LHCN-M2 (cell line): ENCODE measurements at places on chromosomes 13 and 19.

DNA sequence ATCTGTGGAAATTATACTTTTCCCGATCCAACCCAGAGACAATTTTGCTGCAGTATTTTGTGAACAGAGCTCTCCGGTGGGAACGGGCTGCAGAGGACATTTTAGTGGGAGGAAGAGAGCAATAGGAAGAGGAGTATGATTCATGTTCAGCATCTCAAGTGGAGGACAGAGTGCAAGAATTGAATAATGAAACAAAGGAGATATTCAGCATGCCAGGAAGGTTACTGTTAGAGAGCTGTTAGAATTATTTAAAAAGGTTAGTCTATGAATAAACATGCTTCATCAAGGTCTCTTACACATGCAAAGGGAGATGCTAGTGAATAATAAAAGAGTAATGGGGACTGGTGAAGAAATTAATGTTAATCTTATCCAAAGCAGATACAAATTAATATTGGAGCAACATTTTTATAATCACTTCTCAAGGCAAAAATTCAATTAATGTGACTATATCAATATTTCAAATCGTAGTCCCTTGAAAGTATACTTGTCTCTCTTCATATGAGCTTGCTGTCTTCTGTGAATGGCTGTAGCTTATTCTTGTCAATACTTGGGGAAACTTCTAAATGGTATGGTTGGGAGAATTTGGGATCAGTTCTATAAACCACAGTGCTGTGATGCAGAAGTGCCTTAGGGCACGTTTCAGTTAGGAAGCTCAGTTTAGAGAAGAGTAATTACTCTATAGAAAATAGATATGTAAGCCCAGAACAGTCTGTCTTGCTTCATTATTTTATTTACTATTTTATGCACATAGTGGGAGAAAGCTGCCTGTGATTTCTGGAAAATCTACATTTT, 1165.8 kb downstream of the OLFM4 start:
- no peak for DNase-seq

GRCh38 chr19:54947381-54947780, at the start of gene NLRP7:
TSS of gene NLRP7 (minus strand) at chr19:54947530.
- no peak for DNase-seq

DNA sequence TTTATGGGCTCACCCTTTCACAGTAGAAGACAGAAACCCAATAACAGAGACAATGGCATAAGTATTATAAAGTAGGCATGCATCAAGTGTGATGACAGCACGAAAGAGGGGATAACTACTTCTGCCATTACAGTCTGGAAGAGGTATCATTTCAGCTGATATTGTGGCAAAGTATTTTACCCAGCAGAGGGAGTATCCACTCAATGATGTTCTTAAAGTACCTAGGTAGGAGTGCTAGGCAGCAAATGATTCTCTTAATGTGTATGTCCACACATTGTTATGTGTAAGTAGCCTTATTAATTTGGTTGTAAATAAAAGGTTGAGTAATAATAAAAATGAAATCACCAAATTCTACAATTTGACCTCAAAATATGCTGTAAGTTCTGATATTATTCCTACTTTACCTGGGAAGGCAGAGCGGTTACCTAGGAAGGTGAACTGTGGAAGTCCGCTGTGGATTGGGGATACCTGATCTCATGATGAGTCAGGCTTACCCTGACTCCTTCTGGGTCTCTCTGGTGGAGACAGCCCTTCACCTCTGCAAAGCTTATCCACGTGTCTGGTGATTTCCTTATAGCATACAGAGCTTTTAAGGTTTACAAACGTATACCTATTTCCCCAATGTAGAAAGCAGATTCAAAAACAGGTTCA, 4.1 kb upstream of the UBAC2 start:
- no peak for DNase-seq

DNA sequence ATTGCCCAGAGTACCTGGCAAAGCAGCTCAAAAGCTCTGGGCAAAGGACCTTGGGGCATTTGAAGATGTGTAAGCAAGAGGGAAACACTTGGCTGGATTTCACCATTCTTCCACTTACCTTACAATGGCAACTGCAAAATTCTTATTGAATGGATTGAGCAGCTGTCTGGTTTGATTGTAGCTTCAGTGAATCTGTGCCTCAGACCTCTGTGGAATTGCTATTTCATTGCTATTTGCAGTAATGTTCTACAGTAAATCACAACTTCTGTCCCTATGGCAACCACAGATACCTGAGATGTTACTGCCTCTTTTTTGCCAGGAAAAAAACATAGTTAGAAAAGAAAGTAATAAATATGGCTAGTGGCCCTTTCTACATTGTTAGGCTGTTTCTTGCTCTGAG, 519.5 kb downstream of the SUCLA2 start:
- peak; percentile 66 for DNase-seq

GRCh38 chr19:48681127-48681470, 8.3 kb upstream of the NTN5 start:
- DNase-seq, result peak; percentile 99

DNA sequence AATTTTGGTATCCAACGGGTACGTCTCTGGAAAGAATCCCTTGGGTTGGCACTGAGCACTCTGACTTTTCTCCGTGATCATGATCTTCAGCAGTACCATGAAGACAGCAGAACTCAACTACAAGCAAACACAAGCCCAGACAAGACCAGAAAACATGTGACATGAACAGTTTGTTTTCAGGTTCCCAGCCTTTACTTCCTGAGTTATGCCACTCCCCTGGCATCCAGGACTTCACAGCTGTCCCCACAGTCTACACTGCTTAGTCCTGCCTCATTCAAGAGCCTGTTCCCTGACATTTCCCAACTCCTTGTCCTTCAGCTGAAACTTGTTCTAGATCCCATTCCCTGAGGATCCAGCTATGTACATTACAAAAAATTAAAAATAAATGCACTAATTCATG, 4.9 kb upstream of the N4BP2L1 start:
- peak; percentile 49 for DNase-seq

DNA sequence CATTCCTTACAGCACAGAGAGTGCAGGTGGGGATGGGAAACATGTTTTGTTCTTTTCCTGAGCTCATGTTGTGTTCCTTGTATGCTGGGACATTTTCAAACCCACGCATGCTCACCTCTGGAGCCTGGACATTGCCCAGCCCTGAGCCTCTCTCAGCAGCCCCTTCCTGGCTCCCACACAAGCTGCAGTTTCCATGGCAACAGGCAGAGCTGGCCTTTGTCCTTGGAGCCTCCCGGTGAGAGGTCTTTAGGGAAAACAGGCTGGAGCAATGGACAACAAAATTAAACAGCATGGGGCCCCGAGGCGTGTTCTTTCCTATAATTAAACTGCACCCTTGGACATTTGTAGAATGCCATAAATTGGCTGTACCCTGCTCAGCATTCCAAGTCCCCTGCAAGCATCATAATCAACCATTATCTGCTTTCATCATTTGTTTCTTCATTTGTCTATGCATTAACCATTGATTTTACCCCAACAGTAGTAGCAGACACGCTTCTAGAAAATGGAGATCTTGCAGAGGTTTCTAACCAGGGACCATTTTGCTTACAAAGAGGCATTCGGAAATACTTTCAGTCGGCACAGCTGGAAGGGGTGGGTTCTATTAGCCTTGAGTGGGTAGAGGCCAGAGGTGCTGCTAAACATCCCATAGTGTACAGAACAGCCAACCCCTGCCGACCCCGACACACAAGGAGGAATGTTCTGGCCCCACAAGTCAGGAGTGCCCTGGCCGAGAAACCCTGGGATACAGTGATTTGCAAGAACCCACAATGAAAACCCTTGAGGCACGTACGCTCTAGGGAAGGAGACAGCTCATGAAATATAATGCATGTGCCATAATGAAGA, 133.4 kb upstream of the PEG3 start:
- no peak for DNase-seq

GRCh38 chr13:49450105-49450819, 6.2 kb downstream of the SETDB2 start:
- DNase-seq, result no peak

DNA sequence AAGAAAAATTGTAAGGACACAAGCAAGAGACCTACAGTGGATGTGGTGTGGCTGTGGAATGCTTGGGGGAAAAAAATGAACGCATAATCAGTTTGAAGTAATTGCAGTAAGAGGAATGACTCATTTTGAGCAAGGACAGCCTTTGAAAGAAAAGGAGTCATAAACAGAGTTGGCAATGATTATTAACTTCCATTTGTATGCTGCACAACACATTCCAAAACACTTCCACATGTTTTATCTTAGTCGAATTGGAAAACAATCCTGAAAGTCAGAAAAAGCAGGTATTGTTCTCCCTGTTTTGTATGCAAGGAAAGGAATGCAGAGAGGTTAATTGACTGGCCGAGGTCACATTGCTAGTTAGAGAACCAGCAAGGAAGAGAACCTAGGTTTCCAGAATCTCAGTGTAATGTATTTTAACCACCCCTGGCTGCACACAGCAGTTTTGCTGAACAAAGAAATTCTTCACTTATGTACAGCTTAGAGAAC, 630.0 kb upstream of the MIR17HG start:
- DNase-seq, result peak; percentile 76

- DNase-seq, result no peak
Measured at GRCh38 chr13:113635709-113636108, 22.3 kb downstream of the ATP4B start.

DNA sequence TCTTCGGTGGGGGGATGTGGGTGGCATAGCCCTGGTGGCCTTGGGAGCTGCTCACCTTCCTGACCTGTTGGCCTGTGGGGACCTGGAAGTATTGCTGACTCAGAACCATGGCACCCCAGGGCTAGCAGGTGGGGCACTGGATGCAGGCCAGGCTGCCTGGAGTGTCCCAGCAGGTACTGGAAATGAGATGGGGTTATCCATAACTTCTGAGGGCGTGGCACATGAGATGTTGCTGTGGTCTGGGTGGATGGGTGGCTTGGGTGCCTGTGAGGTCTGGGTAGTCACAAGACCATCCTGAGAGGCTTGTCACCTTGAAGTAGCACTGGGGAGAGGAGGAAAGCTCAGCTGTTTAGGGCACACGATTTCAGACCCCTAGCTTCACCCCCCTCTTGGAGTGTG, 636 bp upstream of the RNF225 start:
- no peak for DNase-seq

GRCh38 chr19:43318203-43318602, 35.3 kb upstream of the CD177 start:
- DNase-seq, result no peak

DNA sequence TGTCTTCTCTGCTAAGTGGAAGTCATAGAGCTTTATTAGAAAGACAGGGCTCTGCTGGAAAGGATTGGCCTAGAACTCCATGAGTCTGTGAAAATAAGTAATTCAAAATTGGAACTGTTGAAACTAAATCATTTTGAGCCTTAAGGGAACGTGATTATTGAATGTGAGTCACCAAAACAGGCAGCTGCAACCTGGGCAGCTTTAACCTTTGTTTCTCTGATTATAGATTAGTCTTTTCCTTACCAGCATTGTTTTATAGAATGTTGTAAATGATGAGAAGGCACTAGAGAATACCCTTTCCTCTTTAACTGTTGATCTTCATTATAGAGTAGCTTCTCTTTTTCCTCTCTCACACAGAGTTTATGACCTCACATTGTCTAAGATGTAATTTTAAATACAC, 638.8 kb upstream of the SLITRK6 start:
- no peak for DNase-seq

GRCh38 chr13:45413826-45414307, 4.3 kb downstream of the SLC25A30 start:
- no peak for DNase-seq

- no peak for DNase-seq
Measured at GRCh38 chr13:60619461-60619860, 222.4 kb downstream of the TDRD3 start.

DNA sequence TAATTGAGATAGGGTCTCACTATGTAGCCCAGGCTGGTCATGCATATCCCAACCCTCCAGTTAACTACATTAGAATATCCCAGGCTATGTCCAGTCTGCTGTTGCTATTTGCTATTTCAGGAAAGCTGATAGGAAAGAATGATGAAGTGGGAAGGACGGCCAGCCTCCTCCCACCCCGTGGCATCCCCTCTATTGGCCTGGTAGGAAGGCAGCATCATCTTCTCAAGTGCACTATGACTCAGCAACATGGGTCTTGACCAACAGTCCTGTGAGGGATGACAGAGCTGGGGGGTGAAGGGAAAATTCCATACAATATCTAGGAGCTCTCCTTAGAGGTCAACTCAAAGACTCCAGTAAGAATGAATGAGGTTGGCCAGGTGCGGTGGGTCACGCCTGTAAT, 48.0 kb upstream of the ABCC4 start:
- peak; percentile 12 for DNase-seq

- DNase-seq, result peak; percentile 19
Measured at GRCh38 chr13:36310417-36311108, 12.9 kb upstream of the CCDC169 start.

GRCh38 chr13:82165396-82166174, 1716.7 kb downstream of the SLITRK1 start:
- DNase-seq, result no peak

DNA sequence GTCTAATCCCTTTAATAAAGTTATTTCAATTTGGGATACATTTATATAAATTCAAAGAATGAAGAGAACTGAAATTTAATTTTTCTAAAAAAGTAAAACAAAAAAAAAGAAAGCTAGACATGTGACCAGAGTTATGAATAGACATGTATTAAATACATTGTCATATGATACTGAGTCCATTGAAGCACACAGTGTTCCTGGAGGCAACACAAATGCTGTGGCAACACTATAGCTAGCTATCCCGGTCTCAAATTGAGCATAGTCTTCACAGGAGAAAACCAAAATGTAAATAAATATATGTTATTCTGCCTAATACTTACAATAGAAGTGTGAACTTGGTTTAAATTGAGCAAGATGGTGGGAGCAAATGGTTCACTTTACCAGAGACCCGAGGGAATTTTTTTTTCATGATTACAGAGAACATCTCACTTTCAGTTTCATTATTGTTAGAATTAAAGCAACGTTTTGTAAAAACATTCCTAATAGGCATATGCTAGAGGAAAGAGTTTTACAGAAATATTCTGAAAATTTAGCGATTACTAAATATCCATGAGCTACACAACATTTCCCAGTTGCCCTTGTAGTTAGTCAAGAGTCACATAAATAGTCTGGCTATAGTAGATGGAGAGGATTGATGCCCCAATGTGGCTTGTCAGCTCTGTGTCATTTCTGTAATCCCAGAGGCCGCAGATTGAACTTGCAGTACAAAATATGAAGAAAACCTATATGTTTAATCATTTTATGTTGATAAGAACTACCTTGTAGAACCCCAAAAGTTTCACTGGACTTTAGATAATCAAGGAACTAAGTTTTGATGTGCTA, 775.7 kb upstream of the SPRY2 start:
- peak; percentile 17 for DNase-seq

DNA sequence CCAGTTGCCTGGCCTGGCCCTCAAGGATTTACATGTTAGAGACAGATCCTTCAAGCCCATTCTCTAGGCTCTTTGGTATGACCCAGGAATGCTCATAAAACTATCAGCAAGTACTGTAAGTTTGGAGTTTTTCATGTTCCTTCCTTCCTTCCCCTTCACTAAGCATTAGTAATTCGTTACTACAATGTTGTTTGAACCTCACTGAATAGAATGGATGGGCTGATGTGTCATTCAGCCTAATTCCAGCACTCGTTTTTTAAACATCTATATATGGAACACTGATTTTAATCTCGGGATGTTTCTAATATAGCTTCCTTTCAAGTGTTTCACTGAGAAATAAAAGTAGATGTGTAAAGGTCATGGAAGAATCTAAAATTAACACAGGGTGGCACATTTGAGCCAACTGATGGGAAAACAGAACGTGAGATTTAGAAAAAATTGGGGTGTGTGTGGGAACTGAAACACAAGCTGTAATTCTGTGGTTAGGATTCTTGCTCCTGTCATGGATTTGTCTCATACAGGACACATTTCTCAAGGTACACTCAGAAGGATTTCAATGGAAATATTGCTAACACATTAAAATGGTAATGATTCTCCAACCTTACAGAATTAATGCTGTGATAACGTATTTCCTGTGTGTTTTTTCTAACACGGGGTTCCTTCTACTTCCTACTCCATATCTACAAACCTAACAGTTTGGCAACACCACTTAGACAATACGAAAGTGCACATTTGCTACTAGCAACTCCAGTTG, 93.4 kb downstream of the FLT1 start:
- peak; percentile 27 for DNase-seq
